ENCODE measurements at places on chromosomes 1 and 21.

DNA sequence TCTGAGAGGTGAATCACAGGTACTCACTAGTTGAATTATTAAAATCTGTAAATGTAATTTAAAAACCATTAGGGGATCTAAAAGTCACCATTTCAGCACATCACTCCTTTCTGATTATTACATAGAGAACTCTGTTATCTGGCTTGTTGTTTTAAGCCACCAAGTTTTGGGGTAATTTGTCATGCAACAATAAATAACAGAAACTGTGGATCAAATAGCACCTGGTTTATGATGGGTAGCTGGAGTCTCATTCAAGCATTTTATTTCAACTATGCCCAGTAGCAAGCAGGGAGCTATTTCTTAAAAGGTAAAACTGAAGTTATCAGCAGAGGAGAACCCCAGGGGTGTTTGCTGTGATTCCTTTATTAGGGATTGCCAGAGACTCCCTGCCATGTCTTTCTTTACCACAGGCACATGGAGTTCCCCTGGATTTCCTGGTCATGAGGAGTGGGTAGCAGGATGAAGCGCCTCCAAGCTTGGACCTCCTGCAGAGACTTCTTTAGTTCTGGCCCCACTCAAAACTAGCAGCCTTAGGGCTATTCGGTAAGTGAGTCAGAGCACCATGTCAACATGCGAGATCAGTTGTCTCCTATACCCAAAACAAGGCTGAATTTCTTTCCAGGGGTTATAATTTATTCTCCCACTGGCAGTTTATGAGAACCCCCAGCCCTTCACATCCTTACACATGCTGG is 179.2 kb downstream of the GIPC2 start:
- no peak for DNase-seq

- no peak for DNase-seq
Measured at GRCh38 chr1:150981805-150982712, at the start of gene ANXA9. TSS of gene ANXA9 (plus strand) at chr1:150982292. CDS start at chr1:150983106, 814 bp downstream.

GRCh38 chr1:33180226-33180910 is 1.5 kb downstream of the TRIM62 start:
- DNase-seq: no peak

- DNase-seq: no peak
Measured at GRCh38 chr1:92315766-92316599, 17.1 kb downstream of the RPAP2 start.

GRCh38 chr1:96329121-96329520 is 392.5 kb upstream of the PTBP2 start:
- DNase-seq: no peak

- DNase-seq: no peak
Measured at GRCh38 chr1:216614011-216614934, 109.0 kb downstream of the ESRRG start.

GRCh38 chr1:7236844-7237515 is 451.7 kb downstream of the CAMTA1 start:
- no peak for DNase-seq

GRCh38 chr1:32533792-32534327 is 5.4 kb upstream of the ZBTB8A start:
- DNase-seq: no peak

DNA sequence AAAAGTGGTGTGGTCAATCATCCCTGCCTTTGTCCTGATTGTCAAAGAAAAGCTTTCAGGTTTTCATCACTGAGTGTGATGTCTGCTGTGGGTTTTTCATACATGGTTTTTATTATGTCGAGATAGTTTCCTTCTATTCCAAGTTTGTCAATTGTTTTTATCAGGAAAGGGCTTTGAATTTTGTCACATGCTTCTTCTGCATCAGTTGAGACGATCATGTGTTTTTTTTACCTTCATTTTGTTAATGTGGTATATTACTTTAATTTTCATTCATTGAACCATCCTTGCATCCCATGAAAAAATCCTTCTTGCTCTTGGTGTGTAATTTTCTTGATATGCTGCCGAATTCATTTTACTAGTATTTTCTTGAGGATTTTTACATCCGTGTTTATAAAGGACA is 15.5 kb downstream of the PRKCZ start:
- DNase-seq: no peak

DNA sequence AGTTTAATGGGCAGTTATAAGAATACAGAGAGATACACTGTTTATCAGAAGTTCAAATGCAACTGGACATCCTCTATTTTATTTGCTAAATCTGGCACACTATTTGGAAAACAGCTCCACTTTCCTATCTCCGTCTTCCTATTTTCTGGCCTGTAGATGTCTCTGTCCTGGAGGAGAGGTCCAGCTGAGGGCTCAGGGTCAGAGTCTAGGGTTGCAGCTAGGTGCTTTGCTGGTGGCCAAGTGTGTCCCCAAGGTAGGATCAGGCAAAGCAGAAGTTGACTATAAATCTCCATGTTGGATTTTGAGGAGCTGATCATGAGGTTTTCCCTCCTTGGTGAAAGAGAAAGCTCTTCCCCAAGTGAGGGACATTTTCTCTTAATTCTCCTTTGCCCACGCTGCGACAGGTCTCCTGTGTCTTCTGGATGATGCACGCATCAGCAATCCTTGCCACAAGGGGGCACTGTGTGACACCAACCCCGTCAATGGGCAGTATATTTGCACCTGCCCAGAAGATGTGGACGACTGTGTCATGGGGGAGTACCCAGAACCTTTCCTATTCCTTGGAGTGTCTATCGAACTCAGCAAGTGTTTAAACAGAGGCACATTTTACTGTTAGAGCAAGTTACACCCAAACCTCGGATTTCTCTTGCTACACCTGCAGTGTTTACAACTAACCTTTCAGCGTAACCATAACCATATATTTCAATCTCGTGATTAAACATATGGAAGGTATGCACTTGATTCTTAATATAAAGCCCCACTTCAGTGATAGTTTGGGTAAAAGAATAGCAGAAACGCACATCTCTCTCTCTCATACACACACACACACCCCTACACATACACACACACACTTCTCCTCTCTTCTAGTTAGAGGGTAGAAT is 10.2 kb downstream of the ADAM30 start:
- peak; percentile 21 for DNase-seq

DNA sequence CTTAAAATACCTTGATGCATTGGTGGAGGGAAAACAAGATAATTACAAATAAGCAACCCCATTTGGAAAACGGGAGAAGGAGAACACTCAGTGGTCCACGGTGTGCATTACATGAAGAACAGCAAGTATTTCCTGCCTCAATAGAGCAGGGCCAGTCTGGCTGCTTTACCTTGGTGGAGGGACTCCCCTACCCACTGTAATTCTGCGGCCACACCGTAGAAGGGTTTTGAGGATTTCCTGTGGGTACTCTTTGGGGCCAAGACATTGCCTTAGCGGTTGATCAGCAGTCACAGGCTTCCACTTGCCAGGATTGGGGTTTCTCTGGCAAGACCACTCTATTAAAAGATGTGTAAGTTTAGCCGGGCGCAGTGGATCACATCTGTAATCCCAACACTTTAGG is 16.3 kb upstream of the TMEM54 start:
- DNase-seq: no peak

All from stimulated activated CD4-positive, alpha-beta T cell treated with anti-CD3 and anti-CD28 coated beads, Interleukin-15, amount 100 ng/mL, for 1 hour (primary cell).